ENCODE measurements at places on chromosomes 6 and 20. TPM values are rescaled to one million over a fixed set of nuclear protein-coding genes. Genes with fewer than 3 reads are reported as not detected.

DNA sequence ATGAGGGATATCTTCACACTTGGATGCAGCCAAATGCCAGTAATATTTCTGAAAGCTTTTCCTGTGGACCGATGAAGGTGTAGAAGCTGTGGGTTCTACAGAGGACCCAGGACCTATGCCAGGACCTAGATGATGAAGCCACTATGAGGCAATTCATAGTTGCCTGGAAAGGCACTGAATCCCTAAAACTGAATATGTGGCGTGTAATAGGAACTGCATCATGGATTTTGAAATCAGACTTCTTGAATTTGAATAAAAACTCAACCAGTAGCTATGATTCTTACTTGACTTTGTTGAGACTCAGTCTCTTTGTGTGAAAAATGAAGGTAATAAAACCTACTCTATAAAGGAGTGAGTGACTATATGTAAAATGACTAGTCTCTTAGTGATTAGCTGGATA is 89.9 kb upstream of the SGK1 start:
- DNase-seq: no peak

- peak; percentile 41 for DNase-seq
Observed at GRCh38 chr6:111805511-111806164, 67.6 kb downstream of the FYN start.

- DNase-seq: no peak
Observed at GRCh38 chr6:6405997-6406714, 85.7 kb upstream of the F13A1 start.

- no peak for DNase-seq
Observed at GRCh38 chr20:44180814-44181213, 6.2 kb downstream of the JPH2 start.

- DNase-seq: no peak
Observed at GRCh38 chr6:20710341-20710740, 176.1 kb downstream of the CDKAL1 start.

DNA sequence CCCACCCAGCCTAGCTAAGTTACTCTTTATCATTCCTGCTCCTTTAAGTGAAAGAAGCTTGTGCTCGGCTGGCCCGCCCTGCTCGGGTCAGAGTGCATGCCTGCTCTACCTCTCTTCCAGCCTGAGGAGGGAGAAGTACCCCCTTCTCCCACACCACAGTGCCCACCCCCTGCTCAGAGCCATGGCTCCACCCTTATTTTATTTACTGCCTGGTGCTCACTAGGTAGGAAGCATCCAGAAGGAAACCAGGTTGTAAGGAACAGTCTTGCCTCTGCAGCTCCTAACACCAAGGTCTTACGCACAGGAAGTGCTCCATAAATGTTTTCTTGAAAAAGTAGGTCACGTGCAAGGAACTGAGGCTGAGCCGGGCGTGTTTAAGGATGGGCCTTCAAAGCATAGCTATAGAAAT is 105.7 kb upstream of the SNX9 start:
- DNase-seq: no peak

The SAPCD1 gene
- total RNA-seq: 12.0 TPM
